A549 treated with AZD2906 at 1 μM for 4 hours (cell line): ENCODE measurements at places on chromosomes 12 and 14. TPM values are rescaled to one million over a fixed set of nuclear protein-coding genes. Genes with fewer than 3 reads are reported as not detected.

The KITLG gene
- 13.5 to 19.2 TPM (median 15.0 TPM) in 5 replicates for total RNA-seq

The GALNT9 gene
- 2.8 to 5.5 TPM (median 4.2 TPM) in 5 replicates for total RNA-seq

The OR11H12 gene
- not detected in 5 replicates for total RNA-seq

The CIT gene
- 9.4 to 14.4 TPM (median 10.9 TPM) in 5 replicates for total RNA-seq

The BICDL1 gene
- total RNA-seq = 2.9 to 4.6 TPM (median 4.0 TPM) in 5 replicates

The DDX47 gene
- 69.3 to 91.3 TPM (median 70.5 TPM) in 5 replicates for total RNA-seq

The AKAP6 gene
- total RNA-seq = 0.31 to 0.55 TPM (median 0.45 TPM) in 5 replicates

The LRRC10 gene
- not detected in 5 replicates for total RNA-seq

The CPM gene
- 4.6 to 6.7 TPM (median 5.2 TPM) in 5 replicates for total RNA-seq

The PHLDA1 gene
- total RNA-seq = 21.7 to 33.9 TPM (median 30.4 TPM) in 5 replicates

The TUNAR gene
- total RNA-seq = 0.04 TPM in 1 of 5 replicates, not detected in the others
